ENCODE measurements at places on chromosomes 11 and 22.

GRCh38 chr11:9313648-9314290 lies 624 bp downstream of the TMEM41B start:
- peak; percentile 19 for DNase-seq

GRCh38 chr11:77611921-77612320 lies 22.2 kb downstream of the AQP11 start:
- no peak for DNase-seq

DNA sequence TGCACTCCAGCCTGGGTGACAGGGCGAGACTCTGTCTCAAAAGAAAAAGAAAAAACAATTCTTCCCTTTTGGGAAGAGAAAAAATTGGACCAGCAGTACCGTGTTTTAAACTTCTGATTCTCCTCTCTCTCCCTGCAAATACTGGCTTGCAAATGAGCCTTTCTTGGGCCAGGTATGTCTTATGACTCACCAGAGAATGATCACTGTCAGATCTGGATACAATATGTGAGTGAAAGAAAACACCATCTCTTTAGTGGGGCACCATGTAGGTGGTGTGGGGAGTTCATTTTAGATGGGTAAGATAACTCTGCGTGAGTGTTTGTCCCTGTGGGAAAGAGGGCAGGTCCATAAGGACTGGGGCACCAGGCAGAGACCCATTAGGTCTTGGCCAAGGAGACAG lies 2.4 kb upstream of the SCGB2A2 start:
- DNase-seq, result no peak

DNA sequence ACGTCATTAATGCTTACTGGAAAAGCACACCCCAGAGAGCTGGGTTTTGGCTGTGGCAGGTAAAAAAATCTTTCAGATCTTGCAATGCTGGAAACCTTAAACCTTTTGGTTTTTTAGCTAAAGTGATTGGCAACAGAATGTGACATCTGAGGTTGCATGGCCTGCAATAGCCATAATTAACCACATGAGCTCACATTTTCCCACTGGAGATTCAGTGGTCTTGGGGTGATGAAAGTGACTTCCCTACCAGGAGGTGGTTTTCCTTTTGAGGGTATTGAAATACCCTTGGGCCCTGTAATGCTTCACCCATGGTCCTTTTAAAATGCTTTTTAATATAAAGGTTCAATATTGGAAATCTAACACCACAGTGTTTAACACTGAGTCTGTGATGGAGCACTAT lies 192.8 kb downstream of the WNT11 start:
- no peak for DNase-seq

DNA sequence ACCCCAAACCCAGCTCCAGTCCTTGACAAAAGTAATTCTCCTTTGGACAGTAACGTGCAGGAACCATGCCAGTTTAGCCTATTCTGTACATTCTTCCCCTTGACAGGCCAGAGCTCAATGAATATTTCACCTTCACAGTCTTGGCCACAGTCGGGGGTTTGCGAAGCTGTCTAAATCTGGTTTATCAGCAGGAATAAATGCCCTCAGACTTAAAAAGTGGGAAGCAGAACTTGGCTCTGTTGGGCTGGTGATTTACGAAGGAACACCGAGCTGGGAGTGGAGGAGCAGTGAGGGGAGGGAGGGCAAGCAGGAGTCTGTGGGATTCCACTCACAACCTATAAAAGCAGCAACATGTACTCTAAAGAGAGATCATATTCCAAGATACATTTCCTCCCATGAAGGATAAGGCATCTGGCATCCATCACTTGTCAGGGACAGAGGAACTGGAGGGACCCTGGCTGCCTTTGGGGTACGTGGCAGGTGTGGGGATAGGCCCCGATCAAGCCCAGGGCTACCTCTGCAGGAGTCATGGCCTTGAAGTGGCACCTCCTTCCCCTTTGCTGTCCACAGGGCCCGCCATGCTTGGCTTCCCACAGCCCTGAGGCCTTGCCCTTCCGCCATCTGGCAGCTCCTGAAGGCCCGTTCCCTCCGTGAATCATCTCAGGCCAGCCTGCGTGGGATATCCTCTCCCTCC lies 154.3 kb downstream of the ADAMTS15 start:
- DNase-seq, result no peak

- DNase-seq, result no peak
These were observed 130.8 kb downstream of the WT1 start for GRCh38 chr11:32304521-32304920.

DNA sequence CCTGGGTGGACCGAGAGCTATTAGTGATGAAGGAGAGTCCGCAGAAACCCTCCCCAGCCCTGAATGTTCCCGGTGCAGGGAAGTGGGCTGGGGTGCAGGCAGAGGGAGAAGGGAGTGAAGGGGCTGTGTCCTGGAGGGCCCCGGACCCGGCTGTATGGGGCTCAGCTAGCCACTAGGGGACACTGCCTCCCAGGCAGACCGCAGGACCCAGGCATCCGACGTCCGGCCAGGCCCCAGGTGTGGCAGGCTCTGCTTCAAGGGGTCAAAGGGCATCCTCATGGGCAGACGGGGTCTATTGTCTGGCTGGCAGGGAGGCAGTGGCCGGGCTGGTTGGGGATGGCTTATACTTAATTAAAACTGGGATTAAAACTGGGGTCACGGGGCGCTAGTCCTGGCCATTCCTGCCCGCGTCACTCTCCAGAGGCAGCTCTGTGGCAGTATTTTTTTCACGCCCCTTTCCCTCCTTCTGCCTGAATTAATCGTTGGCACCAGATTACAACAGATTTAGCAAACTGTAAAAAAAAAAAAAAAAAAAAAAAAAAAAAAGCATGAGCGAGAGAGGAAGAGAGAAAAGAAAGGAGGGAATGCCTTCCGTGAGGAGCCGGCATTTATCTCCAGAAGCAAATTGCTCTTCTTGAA lies 5.1 kb downstream of the FLRT1 start:
- no peak for DNase-seq

DNA sequence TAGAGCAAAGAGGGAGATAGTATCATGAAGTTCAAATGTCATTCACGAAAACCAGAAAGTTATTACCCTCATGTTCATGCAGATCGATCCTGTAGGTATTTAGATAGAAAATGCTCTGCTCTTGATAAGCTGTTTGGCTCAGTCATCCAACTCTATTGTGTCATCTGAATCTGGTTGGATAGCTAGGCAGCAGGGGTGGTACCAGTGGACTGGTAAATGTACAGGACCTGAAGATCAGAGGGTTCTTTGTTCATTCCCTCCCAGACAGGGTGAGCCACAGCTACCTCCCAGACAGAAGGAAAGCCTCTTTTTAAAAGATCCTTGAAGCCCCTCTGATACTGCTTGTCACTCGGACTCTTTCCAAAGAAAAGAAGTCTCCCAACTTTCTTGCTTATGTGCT lies 29.8 kb upstream of the DRD2 start:
- DNase-seq, result no peak

Data from activated CD8-positive, alpha-beta memory T cell treated with anti-CD3 and anti-CD28 coated beads for 48 hours (primary cell).